SK-N-MC (cell line): ENCODE measurements at places on chromosomes 11 and 22.
A peak's percentile ranks its signal among the peaks of the same experiment; 100 is the strongest.

DNA sequence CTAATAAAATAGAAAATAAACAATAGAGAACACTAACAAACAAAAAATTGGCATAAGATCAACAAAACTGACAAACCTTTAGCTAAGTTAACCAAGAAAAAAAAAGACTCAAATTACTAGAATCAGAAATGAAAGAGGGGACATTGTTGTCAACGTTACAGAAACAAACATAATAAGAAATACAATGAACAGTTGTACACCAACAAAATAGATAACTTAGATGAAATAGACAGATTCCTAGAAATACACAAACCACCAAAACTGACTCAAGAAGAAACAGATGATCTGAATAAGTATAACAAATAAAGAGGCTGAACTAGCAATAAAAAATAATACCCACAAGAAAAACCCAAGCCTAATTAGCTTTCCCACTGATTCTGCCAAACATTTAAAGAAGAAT is 34.7 kb upstream of the TMPRSS4 start:
- no peak for DNase-seq

GRCh38 chr11:40716344-40717130 is 742.9 kb downstream of the LRRC4C start:
- no peak for DNase-seq

DNA sequence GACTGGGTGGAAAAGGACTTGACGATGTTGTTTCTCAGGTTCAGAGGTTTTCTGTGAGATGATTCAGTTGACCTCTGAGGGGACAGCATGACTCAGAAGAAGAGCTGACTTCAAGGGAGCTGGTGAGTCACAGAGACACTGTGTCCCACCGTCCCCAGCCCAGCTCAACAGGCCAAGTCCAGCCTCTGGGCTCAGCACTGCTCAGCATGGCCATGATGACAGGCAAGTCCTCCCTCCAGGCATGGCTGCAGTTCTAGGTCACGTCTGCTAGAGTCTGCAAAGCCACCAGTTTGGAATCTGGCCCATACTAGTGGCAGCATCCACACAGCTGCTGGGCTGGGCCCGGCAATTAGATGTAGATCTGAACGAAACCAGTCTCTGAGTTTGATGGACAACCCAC is 12.9 kb downstream of the TRIM29 start:
- DNase-seq, result no peak

- peak; percentile 28 for DNase-seq
Measured at GRCh38 chr11:47950396-47950795, 30.0 kb upstream of the PTPRJ start.

DNA sequence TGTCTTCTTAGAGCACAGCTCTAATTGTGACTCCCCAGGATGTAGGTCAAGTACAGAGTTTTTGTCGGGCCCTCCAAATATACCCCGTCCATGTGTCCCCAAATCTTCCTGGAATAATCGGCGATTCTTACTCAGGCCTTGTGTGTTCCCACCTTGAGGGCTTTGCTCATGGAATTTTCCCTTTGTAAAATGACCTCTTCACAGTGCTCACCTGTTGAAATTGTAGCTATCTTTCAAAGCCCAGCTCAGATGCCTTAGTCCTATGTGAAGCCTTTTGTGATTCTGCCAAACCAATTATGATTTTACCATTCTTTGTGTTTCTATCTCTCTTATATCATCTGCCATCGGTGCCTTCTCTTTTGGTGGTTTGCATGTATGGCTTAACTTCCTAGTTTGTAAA is 30.1 kb upstream of the RAG2 start:
- DNase-seq, result no peak

GRCh38 chr11:82682003-82682751 is 51.5 kb downstream of the FAM181B start:
- peak; percentile 34 for DNase-seq

- no peak for DNase-seq
Measured at GRCh38 chr11:124108156-124108555, 7.1 kb upstream of the VWA5A start.

GRCh38 chr11:126115816-126116331 is 53.2 kb upstream of the CDON start:
- no peak for DNase-seq

DNA sequence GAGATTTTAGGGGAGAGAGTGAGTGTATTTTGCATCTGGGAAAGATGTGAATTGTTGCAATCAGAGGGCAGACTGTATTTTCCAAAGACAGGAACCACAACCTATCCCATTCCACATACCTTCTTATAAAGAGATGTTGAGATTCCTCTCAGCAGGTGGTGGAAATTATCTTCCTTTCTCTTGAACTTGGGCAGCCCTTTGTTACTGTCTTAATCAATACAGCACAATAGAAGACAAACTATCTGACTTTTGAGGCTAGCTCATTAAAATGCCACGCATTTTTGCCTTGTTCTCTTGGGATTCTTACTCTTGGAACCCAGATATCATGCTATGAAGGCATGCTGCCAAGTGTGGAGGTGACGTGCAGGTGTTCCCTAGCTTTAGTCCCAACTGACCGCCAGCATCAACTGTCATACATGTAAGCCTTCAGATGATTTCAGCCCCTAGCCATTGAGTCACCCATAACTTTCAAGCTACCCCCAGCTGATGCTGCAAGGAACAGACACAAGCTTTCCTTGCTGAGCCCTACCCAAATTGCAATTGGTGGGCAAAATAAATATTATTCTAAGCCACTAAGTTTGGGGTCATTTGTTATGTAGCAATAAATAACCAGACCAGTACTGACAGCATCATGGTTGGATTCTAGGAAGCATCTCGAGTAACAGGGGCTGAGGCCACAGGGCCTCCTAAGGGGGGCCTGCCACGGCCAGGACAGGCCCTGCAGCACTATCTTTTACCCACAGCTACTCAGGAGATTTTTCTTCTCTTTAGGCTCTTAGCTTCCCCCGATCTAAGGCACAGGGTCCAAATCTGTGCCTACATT is 63.0 kb downstream of the RPL27A start:
- DNase-seq, result no peak

GRCh38 chr11:105838668-105839384 is 183.2 kb downstream of the MSANTD4 start:
- no peak for DNase-seq

DNA sequence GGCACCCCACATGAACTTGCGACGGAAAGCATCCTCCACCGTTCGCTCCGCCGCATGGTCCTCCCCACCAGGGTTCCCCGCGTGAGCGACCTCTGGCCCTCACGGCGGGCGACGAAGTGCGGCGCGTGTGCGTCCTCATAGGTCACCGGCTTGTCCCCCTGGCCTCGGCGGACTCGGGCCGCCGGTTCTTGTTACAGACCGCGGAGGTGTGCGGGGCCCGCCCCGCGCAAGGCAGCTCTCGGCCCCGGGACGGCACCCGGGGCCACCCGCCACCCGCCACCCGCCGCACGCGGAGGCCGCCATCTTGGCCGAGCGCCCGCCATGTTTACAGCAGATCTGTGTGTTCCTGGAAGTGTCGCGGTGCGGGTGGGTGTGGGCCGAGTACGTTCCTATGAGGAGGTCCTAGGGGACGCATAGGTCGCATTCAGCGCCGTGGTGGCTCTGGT is 3.5 kb upstream of the IFITM2 start:
- no peak for DNase-seq

DNA sequence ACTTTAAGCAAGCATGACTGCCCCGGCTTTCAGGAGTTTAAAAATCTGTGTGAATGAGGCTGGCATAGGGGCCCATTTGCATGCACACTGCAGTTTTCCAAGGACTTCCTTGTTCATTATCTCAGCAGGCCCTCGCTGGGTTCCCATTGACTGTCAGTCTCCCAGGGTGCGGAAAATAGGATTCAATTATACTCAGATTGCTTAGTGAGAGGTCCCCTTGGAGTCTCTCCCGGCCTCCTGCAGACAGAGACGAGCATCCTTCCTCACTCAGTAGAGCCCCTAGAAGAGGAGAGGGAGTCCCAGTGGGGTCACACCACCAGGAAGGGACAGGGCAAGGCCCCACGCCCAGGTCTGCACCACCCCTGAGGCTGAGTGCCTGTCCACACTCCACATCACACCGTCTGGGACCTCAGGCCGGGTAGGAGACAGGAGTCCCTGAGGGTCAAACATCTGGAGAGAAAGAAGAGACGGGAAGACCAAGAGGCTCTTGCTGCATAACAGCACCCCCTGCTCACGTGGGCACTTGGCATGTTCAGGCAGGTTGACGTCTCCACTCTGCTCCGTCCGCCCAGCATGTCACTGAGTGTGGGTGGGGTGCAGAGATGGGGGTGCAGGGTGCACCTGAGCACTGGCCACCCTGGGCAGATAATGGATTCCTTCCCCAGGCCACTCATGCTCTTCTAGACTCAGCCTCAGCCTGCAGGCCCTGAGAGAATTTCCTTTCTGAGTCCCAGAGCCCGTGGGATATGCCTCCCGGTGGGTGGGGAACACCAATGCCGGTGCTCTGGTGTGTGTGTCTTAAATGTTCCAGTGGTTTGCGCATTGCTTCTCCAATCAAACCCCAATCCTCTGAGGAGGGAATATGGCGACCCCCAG is 58.8 kb downstream of the MCM5 start:
- peak; percentile 56 for DNase-seq

- no peak for DNase-seq
Measured at GRCh38 chr11:27807596-27807995, 107.3 kb upstream of the BDNF start.

DNA sequence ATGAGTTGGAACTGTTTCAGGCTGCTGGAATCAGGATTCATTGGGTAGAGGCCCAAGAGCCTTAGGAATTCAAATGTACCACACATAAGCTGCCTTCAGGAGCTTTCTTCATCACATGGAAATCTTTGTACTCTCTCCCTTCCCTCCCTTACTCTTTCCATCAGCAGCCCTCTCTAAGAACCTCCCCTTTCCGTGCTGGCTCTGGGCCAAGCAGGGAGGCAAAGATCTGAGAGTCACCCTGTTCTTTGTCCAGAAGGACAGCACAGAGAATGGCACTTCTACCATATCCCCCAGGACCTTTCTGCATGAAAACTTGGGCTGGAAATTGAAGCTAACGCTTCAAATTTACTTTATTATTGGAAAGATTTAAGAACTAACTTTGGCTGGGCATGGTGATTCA is 20.7 kb upstream of the TPBGL start:
- no peak for DNase-seq

DNA sequence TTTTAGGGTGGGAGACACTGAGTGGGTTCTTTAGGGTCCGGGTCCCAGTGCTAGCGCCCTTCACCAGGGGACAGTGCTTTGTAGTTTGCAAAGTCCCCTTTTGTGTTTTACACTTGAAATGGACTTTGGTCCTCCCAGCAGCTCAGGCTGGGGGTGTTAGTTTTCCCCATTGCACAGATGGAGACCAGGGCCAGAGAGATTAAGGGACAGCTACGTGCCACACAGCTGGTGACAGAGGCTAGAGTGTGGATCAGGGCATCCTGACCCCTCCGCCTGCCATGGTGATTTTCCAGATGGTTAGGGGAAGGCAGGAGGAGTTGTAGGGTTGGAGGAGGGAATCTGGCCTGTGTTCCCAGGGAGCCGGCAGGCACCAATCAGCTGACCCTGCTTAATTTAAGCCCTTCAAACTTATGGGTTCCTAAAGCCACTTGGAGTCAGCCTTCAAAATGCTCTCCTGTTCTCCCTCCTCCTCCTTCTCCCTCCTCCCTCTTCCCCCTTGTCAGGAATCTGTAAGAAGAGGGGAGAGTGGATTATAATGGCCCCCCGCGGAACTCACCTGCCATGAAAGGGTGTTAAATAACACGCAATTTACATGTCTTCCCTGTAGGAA is 22.5 kb upstream of the MPPED1 start:
- DNase-seq, result no peak

DNA sequence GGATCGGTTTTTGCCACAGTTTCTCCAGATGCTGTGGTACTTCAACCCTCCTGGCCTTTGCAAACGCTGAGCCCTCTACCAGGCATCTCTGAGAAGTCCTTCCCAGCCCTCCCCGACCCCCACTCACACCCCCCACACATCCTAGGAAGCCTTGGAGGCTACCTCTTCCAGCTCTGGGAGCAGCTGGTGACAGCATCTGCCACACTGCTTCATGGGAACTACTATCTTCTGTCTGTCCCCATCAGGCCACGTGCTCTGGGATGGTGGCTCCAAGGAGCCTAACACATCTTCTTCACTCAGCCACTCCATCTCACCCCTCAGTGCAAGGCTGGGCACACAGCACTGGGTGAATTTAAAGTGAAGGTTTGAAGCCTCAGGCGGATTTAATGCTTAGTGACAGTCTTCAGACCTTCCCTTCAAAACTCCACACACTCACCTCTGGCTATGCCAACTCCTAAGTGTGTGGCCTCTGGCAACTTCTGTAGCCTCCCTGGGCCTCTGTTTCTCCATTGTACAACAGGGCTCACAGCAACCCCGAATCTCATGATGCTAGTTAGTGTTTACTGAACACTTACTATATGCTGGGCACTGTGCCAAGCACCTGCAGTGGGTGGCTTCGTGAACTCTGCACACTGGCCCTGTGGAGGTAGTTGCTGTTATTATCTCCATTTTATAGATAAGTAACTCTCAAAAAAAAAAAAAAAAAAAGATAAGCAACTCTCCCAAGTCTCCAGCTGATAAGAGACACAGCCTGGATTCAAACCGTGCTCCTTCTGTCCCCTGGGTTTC is 7.3 kb upstream of the TP53I11 start:
- no peak for DNase-seq

DNA sequence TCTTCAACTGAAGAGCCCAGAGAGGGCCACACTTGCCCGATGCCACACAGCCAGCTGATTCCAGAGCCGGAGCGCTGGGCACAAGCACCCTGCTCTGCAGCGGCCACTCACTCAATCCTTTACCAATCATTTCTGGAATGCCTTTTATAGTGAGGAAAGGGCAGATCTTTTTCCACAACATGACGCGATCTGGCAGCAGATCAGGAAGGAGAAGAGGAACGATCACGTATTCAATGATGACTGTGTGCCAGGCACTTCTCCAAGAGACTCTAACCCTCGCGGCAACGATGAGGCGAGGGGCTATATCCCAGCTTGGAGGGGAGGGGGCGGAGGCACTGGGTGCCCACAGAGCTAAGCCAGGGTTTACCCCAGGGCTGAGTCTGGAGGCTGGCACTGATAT is 56.3 kb upstream of the TCF20 start:
- DNase-seq, result no peak

- no peak for DNase-seq
Measured at GRCh38 chr22:20089977-20090729, 10.1 kb downstream of the DGCR8 start.

- no peak for DNase-seq
Measured at GRCh38 chr22:10961043-10961860, 4566.7 kb upstream of the OR11H1 start.

- no peak for DNase-seq
Measured at GRCh38 chr22:37122598-37123180, 13.2 kb upstream of the TMPRSS6 start.

- DNase-seq, result no peak
Measured at GRCh38 chr22:46368871-46369715, 33.6 kb downstream of the TRMU start.

DNA sequence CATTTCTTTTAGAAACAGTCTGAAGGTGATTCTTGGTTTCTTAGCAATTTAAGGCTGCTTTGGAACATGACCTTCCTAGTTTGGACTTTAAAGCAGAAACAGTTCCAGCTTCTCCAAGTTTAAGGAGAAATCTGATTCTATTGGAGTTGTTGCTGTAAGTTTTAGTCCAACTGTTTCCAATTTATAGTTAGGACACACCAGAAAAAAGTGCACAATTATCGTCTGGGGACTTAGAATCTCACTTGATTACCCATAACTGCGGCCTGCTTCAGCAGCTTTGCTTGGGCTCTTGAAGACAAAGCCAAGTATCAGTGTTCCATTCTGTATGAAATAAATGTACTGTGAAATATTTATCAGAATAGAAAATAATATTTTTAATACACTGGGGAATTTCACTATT is 246.6 kb downstream of the TMEM135 start:
- no peak for DNase-seq
